Trophoblast cell (in vitro differentiated cells and primary cell): ENCODE measurements at places on chromosomes 4 and X.

- no peak for DNase-seq
These were observed 354.0 kb upstream of the BOD1L1 start for GRCh38 chr4:13981499-13981898.

DNA sequence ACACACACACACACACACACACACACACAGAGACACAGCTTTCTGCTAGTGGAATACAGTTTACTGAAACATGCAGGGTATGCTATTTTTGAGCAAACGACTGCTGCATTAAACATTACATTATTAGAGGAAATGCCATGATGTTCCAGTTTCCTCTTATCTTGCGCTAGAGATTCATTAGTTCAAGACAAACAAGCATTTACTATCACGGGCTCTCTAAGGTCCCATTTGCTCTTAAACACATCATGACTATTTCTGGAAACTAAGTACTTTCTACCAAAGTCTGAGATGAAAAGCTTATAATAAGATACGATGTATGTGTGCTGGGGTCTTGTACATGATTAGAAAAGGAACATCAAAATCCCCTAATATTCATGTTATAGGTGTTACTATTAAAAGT lies 48.8 kb downstream of the RPS3A start:
- DNase-seq, result no peak

DNA sequence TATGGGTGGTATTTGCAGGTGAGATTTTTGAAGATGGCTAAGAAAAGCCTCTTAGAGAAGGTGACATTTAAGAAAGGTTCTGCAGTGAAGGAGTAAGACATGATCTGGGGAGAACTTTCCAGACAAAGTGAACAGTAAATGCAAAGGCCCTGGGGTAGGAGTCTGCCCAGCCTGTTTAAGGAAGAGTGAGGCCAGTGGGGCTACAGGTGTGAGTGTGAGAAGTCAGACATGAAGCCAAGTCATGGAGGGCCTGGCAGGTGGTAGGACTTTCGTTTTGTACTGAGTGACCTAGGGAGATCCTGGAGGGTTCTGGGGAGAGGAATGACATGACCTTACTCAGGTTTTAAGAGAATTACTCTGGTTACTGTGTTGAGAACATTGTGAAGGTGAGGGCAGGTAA lies 21.5 kb downstream of the COQ2 start:
- no peak for DNase-seq

DNA sequence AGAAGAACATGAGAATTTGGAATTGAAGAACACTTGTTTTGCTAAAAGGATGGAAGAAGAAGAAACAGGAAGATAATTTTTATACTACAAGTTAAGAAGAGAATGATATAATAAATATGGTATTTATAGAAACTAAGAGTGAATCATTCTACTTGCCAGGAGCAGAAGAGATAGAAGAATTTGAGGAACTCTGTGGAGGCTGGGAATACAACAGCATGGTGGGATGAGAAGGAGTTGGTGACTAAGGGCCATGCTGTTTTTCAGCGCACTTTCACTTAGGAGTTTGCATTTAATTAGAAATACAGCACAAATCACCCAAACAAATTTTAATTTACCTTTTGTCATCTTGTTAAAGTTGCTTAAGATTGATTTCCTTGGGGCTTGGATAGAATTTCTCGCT lies 20.5 kb downstream of the HADH start:
- DNase-seq, result no peak

DNA sequence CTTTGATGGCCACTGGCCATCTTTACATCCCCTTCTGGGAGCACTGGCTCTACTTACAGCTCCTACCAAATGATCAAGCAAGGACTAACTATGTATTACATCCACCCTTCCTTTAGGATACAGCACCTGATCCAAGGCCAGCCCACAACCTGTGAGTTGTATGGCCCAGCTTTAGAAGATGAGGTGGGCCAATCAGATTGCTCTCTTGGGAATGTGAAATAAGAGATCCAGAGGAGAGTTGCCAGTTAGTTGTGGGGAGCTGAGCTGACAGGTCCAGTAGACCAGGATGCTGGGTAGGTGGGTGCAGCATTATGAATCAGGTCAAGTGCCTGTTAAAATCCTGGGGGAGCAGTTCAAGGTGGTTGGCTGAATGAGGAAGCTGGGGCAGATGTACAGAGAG lies 111.5 kb downstream of the GNL3L start:
- DNase-seq, result no peak

DNA sequence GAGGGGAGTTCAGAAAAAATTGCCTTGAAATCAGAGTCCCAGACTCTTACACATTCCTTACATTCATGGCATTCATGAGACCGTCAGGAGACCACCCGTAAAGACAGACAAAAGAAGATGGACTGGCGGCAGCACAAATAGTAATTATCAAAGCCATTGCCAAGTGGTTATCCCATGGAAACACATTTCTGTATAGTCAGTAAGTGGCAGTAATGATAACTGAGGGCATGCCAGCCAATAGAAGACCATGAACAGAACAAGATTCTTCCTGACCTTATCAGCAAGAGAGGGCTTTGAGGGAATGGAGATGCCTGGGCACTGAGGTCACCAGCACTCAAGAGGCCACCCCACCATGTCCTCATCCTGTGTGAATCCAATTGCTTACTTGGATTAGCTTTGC lies 121.7 kb upstream of the HCCS start:
- DNase-seq, result no peak

DNA sequence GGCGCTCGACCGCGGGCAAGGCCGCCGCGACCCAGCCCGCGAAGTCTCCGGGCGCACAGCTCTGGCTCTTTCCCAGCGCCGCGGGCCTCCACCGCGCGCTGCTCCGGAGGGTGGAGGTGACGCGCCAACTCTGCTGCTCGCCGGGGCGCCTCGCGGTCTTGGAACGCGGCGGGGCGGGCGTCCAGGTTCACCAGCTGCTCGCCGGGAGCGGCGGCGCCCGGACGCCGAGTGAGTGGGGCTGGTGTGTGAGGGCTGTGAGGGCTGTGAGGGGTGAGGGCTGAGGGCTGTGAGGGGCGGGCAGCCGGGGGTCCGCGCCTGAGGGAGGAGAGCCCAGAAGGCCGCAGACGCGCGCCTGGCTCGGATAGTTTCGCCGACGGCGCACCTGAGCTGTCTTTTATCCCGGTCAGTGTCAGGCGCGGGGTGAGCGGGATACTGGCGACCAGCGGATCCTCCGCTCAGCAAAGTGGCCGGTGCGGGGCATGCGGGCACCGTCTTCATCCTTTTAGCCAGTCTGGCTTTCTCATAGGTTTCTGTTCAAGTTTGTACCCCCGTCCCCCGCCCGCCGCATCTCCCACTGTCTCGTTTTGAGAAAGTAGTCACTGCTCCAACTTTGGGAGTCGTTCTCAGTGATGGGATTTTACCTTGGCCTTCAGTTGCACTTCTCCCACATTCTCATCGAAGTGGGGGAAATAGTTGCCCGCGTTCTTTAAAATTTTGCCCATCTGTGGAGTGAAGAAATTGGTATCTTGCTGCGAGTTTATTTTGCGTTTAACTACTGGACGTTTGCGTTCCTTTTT lies 586 bp downstream of the HERC5 start:
- DNase-seq, result peak; percentile 75

GRCh38 chr4:6920171-6920570 lies 10.5 kb downstream of the TBC1D14 start:
- DNase-seq, result no peak

- DNase-seq, result no peak
These were observed 685 bp upstream of the TNIP2 start for GRCh38 chr4:2756691-2757350.

DNA sequence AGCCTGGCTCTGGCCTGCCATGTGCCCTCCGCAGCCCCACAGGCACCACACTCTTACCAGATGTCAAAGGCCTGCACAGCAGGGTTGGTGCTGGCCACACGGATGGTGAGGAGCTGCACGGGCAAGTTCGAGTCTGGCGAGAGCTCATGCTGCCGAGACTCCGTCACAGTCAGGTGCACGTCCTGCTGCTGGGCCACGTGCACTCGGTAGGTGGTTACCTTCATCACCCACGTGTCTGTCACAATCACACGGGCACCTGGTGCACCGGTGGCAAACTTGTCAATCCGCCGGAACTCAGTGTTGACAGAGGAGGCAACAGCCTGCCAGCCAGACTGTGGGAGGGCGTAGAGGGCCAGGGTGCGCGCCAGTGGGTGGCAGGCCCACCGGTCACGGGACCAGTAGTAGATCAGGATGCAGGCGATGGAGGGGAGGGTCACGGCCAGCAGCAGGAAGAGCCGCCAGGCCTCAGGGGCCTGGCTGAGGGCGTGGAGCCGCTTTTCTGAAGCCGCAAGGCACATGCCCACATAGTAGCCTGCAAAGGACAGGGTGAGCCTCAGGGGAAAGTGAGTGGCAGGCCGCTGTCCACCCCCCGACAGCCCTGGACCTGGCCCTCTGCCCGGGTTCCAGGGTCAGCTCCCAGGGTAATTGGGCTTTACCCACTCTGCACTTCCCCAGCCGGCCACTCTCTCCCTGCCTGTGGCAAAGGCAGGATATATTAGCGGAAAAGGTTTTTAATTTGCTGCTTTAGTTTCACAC lies 2.9 kb downstream of the TMEM129 start:
- no peak for DNase-seq

DNA sequence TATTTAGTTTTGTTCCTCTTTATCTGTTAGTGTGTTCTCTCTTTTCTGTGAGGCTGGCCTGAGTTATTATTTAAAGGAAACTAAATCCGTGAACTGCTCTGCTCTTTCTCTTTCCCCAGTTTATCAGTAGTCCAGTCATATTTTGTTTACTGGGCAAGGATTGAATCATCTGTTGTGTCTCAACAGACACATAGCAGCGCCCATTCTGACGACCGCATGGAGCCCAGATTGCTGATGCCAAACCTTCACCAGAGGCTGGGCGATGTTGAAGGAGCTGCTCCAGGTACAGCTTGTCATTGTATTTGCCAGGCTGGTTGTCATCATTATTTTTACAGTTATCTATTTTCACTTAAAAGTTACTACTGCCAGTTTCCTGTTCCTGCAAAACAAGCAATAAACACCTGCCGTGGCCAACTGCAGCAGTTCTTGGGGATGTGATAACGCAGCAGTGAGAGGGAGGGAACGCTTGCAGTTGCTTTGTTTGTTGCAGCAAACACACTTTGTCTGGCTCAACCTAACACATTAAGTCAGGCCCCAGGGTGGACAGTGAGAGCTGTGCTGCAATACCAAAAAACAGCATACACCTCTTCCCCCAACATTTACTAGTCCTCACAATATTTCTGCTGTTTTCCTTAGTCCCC lies 10.1 kb downstream of the REELD1 start:
- DNase-seq, result no peak

GRCh38 chr4:103097112-103097511 lies 2.5 kb downstream of the BDH2 start:
- DNase-seq, result no peak

- no peak for DNase-seq
These were observed 45.8 kb upstream of the PITX2 start for GRCh38 chr4:110668463-110669235.

- no peak for DNase-seq
These were observed 691 bp downstream of the SCARB2 start for GRCh38 chr4:76212851-76213414.

DNA sequence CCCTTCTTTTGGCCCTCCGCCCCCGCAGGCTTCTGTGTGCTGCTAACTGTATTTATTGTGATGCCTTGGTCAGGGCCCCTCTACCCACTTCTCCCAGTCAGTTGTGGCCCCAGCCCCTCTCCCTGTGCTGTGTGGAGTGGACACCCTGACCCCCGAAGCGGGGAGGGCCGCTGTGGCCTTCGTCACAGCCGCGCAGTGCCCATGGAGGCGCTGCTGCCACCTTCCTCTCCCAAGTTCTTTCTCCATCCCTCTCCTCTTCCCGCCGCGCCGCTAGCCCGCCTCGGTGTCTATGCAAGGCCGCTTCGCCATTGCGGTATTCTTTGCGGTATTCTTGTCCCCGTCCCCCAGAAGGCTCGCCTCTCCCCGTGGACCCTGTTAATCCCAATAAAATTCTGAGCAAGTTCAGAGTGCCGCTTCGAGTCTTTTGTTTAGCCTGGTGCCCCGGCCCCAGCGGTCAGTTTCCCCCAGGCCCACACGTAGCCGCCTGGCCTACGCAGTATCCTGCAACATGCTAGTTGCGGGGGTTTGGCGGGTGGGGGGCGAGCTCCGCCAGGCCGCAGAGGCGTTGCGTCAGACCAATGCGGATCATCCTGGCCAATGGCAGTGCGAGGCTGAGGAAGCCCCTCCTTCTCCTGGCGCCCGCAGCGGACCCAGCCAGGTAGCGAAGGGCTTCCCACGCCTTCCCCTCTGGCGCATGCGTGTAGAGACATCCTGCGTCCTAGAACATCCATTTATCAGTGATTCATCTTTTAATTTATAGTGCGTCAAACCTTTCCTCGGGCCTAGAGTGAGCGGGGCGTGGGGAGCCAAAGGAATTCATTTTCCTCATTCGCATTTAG lies 5.6 kb upstream of the KANTR start:
- DNase-seq, result peak; percentile 92

GRCh38 chr4:1252928-1253492 lies 4.1 kb upstream of the CTBP1 start:
- no peak for DNase-seq

DNA sequence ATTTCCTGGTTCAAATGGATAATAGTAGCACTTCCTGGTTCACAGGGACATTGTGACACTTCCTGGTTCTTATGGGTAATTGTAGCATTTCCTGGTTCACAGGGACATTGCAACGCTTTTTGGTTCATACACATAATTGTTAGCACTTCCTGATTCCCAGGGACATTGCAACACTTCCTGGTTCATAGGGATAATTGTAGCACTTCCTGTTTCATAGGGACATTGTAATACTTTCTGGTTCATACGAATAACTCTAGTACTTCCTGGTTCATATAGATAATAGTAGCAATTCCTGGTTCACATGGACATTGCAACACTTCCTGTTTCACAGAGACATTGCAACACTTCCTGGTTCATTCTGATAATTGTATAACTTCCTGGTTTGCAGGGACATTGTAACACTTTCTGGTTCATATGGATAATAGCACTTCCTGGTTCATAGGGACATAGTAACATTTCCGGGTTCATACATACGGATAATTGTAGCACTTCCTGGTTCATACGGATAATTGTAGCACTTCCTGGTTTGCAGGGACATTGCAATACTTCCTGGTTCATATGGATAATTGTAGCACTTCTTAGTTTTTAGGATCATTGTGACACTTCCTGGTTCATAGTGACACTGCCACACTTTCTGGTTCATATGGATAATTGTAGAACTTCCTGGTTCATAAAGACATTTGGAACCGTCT lies 61.6 kb upstream of the CD99 start:
- no peak for DNase-seq

GRCh38 chr4:183360161-183360919 lies 38.1 kb upstream of the CLDN24 start:
- no peak for DNase-seq
